MM.1S (cell line): ENCODE measurements at places on chromosomes 11 and 22.

DNA sequence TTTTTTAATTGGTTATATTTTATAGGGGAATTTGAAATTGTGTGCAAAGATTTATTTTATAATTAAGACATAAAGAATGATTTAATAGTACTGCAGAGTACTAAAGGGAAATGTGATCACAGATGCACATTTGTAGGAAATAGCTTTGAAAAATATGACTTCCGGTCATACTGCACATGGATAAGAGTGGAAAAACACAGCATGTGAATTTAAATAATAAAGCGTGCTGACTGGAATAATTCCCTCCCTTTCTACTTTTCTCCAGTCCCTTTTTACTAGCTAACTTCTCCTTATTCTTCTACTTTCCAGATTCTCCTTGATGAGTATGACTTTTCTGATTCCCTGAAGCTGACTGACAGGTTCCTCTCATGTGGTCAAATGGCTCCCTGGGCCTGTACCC, 238.4 kb upstream of the CTSC start:
- no peak for DNase-seq
- no peak overlapping the region for H3K27ac ChIP-seq
- no peaks in the 10 kb centered on the region for H3K27me3 ChIP-seq

DNA sequence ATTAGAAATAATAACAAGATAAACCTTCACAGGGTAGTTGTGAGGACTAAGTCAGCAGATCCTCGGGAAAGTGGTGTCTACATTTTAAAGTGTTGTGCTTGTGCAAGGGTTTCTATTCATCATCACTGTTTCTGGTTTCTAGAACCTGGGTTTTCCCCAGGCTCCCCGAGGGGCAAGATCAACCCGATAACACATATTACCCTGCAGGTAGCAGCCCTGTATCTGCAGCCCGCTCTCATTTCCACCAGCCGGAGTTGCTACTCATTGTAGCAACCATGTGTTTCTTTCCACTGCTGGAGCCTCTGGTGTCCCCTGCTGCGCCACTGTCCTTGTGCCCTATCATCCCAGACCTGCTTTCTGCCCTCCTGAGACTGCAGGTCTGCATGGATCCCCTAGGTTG, 67.0 kb downstream of the MIAT start:
- no peak overlapping the region for H3K27ac ChIP-seq
- no peak overlapping the region for H3K4me3 ChIP-seq
- no peaks in the 10 kb centered on the region for H3K4me1 ChIP-seq
- no peak for DNase-seq
- H3K27me3 ChIP-seq: no peaks in the 10 kb centered on the region

GRCh38 chr22:39309881-39310714, 9.3 kb downstream of the RPL3 start:
- H3K27me3 ChIP-seq: no peaks in the 10 kb centered on the region
- H3K36me3 ChIP-seq: peaks cover 22% of the 10 kb centered on the region
- no peak overlapping the region for H3K27ac ChIP-seq
- no peak for DNase-seq
- no peak overlapping the region for H3K4me3 ChIP-seq

GRCh38 chr11:104772806-104773241, 125.4 kb downstream of the CASP12 start:
- no peak for DNase-seq
- H3K27me3 ChIP-seq: no peaks in the 10 kb centered on the region
- H3K36me3 ChIP-seq: no peaks in the 10 kb centered on the region
- no peak overlapping the region for H3K4me3 ChIP-seq
- no peak overlapping the region for H3K27ac ChIP-seq

- H3K36me3 ChIP-seq: no peaks in the 10 kb centered on the region
- peak; percentile 94 for DNase-seq
- H3K27ac ChIP-seq: peak overlapping the region; percentile 93
- peak overlapping the region; percentile 33 for H3K4me3 ChIP-seq
Observed at GRCh38 chr22:36258701-36259614, 6.0 kb downstream of the APOL1 start.

- H3K4me3 ChIP-seq: no peak overlapping the region
- no peaks in the 10 kb centered on the region for H3K27me3 ChIP-seq
- 0 out of 2 replicates have a peak, but pooled peaks cover 7% of the 10 kb centered on the region for H3K36me3 ChIP-seq
- peak; percentile 39 for DNase-seq
- peaks cover 42% of the 10 kb centered on the region for H3K4me1 ChIP-seq
Observed at GRCh38 chr22:27879923-27880322, 39.1 kb downstream of the PITPNB start.

GRCh38 chr11:9039198-9039597, 35.4 kb upstream of the NRIP3 start:
- no peaks in the 10 kb centered on the region for H3K36me3 ChIP-seq
- no peak for DNase-seq
- H3K4me3 ChIP-seq: no peak overlapping the region
- H3K27ac ChIP-seq: no peak overlapping the region
- H3K27me3 ChIP-seq: no peaks in the 10 kb centered on the region
- no peaks in the 10 kb centered on the region for H3K4me1 ChIP-seq

DNA sequence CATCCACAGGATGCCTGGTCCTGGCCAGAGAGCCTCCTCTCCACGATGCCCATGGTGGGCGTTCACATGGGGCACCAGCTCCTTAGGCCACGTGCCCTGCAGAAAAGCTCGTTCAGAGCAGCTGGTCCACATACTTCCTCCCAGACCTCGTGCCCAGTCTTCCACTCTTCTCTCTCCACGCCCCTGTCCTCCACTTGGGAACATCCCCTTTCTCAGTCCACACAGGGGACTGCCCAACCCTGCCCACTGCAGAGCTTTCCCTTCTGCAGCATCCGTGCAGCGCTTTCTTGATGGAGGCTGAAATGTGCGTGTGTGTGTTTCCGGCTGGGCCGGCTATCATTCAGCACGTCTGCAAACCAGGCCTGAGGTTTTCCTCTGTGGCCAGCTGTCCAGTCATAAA, 11.3 kb downstream of the TPCN2 start:
- H3K4me3 ChIP-seq: no peak overlapping the region
- DNase-seq: no peak
- no peaks in the 10 kb centered on the region for H3K27me3 ChIP-seq
- H3K27ac ChIP-seq: no peak overlapping the region

DNA sequence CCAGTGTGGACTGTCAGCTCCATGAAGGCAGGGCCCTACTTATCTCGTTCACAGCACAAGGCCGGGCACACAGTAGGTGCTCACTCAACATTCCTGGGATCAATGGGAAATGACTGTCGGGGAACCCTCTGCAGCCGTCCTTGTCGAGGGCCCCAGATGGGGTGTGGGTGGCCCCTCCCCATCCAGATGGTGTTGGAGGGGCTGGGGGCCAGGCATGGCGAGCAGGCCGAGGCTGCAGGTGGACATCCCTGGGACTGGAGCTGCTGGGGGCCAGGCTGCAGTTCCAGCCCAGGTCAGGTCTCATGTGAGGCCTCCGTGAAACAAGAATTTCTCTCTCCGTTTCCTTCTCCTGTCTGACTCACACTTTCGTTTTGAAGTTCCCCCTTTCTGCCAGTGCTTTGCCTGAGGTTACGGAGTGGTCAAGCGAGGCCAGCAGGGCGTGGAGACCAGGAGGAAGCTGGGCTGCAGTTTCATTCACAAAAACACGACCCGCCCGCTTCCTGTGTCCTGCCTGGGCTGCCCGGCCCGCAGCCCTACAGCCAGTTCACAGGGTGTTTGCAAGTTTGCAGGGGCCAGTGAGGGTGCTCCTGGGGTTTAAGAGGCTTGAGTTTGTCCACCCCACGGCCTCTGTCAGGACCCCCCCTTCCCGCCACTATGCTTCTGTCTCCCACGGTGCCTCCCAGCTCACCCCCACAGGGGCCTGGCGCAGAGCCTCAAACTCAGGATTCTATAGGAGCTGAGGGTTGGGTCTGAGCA, 4.5 kb downstream of the MYEOV start:
- no peaks in the 10 kb centered on the region for H3K27me3 ChIP-seq
- H3K36me3 ChIP-seq: no peaks in the 10 kb centered on the region
- DNase-seq: peak; percentile 85
- peak overlapping the region; percentile 88 for H3K4me3 ChIP-seq
- H3K27ac ChIP-seq: peak overlapping the region; percentile 98

DNA sequence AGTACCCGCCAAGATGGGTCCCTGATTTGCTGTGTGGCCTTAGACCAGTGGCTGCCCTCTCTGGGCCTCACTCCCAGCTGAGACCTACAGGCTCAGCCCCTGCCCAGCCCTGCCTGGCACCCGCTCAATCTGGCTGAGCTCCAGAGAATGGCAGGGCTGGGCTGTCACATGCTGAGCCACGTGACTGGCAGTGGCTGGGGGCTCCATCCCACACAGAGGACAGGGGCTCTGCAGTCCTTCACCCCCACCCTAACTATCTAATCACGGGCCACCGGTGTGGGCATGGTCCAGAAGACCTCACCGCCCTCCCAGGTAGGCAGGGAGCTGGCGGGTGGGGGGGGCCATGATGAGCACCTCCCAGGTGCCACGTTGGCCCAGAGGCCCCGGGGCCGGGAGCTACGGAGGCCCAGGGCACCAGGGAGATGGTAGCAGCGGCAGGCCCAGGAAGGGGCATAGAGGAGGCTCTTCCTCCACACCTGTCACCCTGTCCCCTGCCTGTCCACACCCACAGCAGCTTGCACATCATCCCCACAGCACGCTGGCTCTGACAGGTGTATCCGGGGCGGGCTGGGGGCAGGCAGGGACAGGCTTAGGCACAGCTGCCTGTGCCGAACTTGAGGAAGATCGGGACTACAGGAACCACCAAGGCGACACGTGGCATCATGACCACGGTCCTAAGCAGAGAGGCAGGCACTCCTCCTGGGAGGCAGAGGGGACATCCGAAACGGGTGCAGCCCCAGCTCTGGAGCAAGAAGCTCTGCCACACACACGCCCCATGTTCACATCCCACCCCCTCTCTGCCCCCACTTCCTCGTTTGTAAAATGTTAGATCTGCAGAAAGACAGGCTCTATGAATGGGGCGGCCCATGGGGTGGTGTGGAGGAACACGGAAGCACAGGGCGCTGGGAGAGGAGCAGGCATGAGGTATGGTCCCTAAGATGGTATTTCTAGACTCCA, 1.5 kb upstream of the ALDH3B1 start:
- peak; percentile 94 for DNase-seq
- H3K4me3 ChIP-seq: peak overlapping the region; percentile 32
- no peaks in the 10 kb centered on the region for H3K27me3 ChIP-seq
- H3K4me1 ChIP-seq: peaks cover 76% of the 10 kb centered on the region

- no peaks in the 10 kb centered on the region for H3K4me1 ChIP-seq
- peaks cover 92% of the 10 kb centered on the region for H3K27me3 ChIP-seq
- H3K4me3 ChIP-seq: no peak overlapping the region
- H3K36me3 ChIP-seq: no peaks in the 10 kb centered on the region
Observed at GRCh38 chr22:50607659-50608020, 7.0 kb downstream of the MAPK8IP2 start.

- no peak overlapping the region for H3K27ac ChIP-seq
- no peaks in the 10 kb centered on the region for H3K36me3 ChIP-seq
- no peak overlapping the region for H3K4me3 ChIP-seq
- H3K4me1 ChIP-seq: no peaks in the 10 kb centered on the region
Observed at GRCh38 chr22:44542561-44543222, 44.7 kb upstream of the RTL6 start.

DNA sequence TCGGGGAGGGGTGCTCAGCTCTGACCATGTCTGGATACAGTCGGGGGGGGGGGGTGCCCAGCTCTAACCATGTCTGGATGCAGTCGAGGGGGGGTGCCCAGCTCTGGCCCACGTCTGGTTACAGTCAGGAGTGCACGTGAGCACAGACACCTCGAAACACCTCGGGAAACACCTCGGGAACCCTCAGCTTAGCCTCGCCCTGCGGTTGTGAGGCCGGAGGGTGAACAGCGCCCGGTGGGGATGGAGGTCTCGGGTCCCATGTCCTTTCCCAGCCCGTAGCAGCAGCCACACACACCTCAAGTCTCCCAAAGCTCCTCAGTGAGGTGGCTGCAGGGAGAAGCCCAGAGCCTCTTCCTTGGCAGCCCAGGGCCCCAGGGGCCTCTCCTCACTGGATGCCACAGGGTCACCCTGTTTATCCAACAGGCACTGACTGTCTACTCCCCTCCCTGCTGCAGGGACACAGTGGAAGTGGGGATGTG, 2.1 kb downstream of the SIGIRR start:
- no peak overlapping the region for H3K27ac ChIP-seq
- H3K36me3 ChIP-seq: no peaks in the 10 kb centered on the region
- H3K4me3 ChIP-seq: no peak overlapping the region
- no peaks in the 10 kb centered on the region for H3K4me1 ChIP-seq
- DNase-seq: no peak

GRCh38 chr11:85774256-85775101, 36.5 kb downstream of the SYTL2 start:
- H3K4me1 ChIP-seq: peaks cover 29% of the 10 kb centered on the region
- H3K36me3 ChIP-seq: no peaks in the 10 kb centered on the region
- H3K27me3 ChIP-seq: no peaks in the 10 kb centered on the region
- H3K4me3 ChIP-seq: peak overlapping the region; percentile 13

DNA sequence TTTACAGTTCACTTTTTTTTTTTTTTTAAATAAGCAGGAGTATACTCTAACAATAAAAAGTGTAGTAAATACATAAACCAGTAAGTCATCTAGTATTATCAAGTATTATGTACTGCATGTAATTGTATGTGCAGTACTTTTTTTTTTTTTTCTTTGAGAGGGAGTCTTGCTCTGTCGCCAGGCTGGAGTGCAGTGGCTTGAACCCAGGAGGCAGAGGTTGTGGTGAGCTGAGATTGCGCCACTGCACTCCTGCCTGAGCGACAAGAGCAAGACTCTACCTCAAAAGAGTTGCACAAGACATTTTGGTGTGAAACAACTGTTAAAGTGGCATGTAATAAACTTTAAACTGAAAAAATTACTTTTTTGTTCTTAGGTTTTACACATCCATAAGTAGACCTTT, 16.7 kb downstream of the BCL2L13 start:
- no peaks in the 10 kb centered on the region for H3K36me3 ChIP-seq
- no peaks in the 10 kb centered on the region for H3K4me1 ChIP-seq
- H3K27ac ChIP-seq: no peak overlapping the region
- no peak for DNase-seq
- no peak overlapping the region for H3K4me3 ChIP-seq

- H3K4me3 ChIP-seq: no peak overlapping the region
- no peaks in the 10 kb centered on the region for H3K36me3 ChIP-seq
- no peaks in the 10 kb centered on the region for H3K27me3 ChIP-seq
- DNase-seq: no peak
Observed at GRCh38 chr11:123299721-123300120, 104.7 kb upstream of the CLMP start.

DNA sequence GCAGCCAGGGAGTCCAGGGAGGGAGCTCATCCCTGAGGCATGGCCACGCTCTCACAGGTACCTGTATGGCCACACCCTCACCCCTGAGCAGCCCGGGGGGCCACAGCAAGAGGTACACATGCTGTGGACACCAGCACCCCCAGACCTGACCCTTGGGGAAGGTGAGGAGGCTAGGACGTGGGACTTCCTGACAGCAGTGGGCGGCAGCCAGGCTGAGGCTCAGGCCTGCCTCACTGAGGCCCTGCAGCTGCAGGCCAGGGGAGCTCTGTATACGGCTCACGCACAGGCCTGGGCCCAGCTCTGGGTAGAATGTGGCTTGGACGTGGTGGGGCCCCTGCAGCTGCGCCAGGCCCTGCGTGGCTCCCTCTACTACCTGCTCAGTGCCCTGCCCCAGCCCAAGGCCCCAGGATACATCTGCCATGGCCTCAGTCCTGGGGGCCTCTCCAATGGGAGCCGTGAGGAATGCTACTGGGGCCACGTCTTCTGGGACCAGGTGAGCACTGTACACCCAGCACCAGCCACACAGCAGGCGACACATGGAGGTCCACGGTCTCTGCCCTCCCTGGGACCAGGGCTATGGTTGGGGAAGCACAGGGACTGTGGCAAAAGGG, 1.8 kb downstream of the PGGHG start:
- DNase-seq: no peak
- H3K36me3 ChIP-seq: no peaks in the 10 kb centered on the region
- H3K27me3 ChIP-seq: peaks cover 16% of the 10 kb centered on the region
- H3K4me3 ChIP-seq: no peak overlapping the region

- no peaks in the 10 kb centered on the region for H3K36me3 ChIP-seq
- no peak overlapping the region for H3K27ac ChIP-seq
- DNase-seq: no peak
- no peaks in the 10 kb centered on the region for H3K4me1 ChIP-seq
Observed at GRCh38 chr11:2436013-2436520, 8.2 kb downstream of the TRPM5 start.
